ENCODE measurements at places on chromosomes 7 and 10.

GRCh38 chr10:125455855-125456254 lies 227.1 kb downstream of the TEX36 start:
- no peak for DNase-seq

- no peak for DNase-seq
Observed at GRCh38 chr10:74794531-74794930, 31.9 kb upstream of the KAT6B start.

DNA sequence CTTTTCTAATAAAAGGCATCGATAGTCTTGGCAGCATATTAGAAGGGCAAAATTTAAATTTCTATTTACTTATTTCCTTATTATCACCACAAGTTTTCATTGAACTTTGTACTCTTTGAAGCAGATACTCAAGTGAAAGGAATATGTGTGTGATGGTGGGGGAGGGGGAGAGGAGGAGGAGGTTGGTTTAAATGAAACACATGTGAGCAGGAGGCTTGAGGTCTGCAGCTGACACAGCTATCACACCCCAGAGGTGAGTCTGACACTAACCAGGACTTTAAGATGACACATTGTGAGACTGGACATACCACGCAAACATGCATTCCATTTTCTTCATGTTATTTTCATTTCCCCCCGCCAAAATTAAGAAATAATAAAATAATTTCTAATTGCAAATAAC lies 63.3 kb downstream of the CTTNBP2 start:
- DNase-seq, result no peak

GRCh38 chr7:128954830-128955802 lies 17.4 kb downstream of the IRF5 start:
- DNase-seq, result peak; percentile 8

- DNase-seq, result no peak
Observed at GRCh38 chr10:128062881-128063563, 63.2 kb downstream of the MKI67 start.

- DNase-seq, result peak; percentile 21
Observed at GRCh38 chr7:142412551-142413193, 154.8 kb upstream of the PRSS58 start.

DNA sequence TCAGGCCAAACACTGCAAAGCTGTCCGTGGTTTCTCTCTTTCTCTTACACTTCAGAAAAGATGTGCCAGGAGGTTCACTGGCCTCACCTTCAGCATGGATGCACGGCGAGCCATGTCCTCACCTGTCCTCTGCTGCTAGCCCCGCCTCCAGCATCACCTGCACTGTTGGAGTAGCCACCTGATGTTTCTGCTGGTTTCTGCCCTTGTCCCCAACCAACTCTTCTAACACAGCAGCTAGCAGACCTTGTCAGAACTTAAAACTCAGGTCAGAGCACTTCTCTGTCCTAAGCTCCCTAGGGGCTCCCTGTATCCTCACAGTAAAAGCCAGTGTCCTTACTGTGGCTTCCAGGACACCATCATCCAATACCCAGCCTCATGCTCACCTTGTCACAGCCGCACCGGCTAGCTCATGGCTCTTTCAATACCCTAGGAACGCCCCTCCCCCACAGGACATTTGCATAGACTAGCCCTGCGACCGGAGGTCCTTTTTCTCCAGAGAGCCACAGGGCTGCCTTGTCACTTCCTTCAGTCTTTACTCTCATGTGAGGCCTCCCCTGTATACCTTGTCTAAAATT lies 15.2 kb downstream of the PALD1 start:
- no peak for DNase-seq

DNA sequence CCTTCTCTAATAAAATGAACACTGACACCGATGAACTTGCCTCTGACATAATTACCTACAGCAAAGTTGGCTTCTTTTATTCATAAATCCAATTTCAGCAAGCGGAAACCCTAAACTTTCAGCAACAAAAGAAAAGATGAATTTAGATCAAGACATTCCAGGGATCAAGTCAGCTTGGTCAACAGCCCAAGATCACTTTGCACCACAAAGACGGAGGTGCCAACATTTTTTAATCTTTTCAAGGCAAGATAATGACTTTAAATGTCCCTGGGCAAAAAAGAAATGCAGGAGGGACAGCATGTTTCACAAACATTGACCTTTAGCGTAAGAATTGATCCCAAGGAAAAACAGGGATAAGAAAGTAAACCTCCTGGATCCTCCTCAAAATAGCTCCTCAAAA lies 636.9 kb downstream of the PARD3 start:
- no peak for DNase-seq

DNA sequence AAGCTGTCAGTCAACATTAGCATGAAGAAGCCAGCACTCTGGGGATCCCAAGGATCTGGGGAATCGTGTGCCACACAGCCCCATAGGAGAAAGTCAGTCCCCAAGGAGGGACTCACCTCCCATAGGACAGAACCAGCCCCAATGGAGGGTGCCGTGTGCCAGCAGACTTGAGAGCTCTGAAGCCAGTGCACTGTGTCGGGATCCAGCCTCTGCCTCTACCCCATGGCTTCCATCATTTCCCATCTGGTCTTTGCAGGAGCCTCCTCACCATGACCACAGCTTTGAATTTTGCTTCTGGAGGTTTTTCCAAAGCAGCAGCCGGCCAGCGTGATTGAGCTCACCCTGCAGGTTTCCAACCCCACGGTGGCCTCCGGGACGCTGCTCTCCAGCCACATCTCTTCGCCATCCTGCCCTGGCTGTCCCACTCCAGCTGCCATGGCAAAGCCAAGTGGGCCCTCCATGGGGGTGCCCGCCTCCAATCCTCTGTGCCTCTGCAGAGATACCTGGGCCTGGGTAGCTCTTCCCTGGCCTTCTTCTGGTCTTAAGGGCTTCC lies 171.8 kb upstream of the SHH start:
- no peak for DNase-seq

DNA sequence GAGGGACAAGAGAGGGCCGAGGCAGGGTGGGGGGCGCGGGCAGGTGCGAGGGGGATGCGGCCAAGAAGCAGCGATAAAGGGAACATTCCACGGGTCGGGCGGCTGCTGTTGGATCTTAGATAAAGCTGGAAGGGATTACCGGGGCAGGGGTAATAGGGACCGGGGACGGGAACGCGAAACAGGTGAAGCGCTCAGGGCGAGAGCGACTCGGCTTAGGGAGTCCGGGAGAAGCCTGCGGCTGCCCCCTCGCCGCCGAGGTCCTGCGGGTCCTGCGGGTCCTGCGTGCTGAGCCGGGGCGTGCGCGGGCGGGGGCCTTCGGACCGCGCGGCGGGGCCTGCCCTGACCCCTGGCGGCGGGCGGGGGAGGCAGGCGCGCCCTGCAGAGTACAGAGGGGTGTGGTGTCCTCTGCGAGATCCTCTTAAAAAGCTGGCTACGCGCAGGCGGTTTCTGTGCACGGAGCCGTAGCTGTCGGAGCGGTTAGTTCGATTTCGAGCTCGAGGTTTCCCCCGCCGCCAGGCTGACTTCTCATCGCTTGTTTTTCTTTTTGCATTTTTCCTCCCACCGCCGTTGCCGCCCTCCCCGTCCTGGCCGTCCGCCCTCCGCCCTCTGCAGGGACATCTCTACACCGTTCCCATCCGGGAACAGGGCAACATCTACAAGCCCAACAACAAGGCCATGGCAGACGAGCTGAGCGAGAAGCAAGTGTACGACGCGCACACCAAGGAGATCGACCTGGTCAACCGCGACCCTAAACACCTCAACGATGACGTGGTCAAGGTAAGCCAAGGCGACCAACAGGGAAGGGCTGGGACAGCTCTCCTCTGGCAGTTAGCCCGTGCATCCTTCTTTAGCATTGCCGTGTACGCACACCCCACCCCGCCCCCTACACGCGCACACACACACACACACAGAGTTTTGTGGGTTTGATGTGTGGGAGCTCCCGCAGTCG lies 1.4 kb downstream of the CAV1 start:
- DNase-seq, result peak; percentile 76

GRCh38 chr10:8316284-8316683 lies 261.8 kb downstream of the GATA3 start:
- no peak for DNase-seq

GRCh38 chr7:23972057-23972456 lies 262.0 kb downstream of the STK31 start:
- DNase-seq, result no peak

DNA sequence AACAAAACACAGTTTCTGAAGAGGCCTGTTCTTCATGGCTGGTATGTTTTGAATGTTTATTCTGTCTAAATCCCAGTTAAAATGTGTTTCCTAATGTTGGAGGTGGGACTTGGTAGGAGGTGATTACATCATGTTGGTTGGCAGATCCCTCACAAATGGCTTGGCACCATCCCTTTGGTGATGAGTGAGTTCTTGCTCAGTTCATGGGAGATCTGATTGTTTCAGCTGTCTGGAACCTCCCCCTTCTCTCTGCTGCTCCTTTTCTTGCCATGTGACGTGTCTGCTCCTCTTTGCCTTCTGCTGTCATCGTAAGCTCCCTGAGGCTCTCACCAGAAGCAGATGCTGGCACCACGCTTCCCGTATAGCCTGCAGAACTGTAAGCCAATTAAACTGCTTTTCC lies 383.6 kb upstream of the TPK1 start:
- no peak for DNase-seq

DNA sequence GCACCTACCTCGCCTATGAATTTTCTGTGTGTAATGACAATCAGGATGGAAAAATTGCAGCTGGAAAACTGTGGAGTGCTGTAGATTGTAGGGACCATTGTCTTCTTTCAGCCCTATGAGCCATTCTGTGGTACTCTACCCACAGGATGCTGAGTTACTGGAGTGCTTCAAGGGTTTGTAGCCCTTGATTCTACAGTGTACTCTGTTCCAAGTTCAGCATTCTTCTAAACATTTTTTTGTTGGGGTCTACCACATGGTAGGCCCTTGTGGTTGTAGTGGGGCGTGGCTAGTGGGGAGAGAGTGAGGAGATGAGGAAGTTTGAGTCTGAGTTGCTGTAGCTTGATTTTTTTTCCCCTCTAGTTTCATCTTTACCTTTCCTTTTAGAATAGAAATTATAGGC lies 33.5 kb downstream of the REEP3 start:
- DNase-seq, result no peak

GRCh38 chr7:33421429-33421828 lies 292.1 kb downstream of the BBS9 start:
- no peak for DNase-seq

DNA sequence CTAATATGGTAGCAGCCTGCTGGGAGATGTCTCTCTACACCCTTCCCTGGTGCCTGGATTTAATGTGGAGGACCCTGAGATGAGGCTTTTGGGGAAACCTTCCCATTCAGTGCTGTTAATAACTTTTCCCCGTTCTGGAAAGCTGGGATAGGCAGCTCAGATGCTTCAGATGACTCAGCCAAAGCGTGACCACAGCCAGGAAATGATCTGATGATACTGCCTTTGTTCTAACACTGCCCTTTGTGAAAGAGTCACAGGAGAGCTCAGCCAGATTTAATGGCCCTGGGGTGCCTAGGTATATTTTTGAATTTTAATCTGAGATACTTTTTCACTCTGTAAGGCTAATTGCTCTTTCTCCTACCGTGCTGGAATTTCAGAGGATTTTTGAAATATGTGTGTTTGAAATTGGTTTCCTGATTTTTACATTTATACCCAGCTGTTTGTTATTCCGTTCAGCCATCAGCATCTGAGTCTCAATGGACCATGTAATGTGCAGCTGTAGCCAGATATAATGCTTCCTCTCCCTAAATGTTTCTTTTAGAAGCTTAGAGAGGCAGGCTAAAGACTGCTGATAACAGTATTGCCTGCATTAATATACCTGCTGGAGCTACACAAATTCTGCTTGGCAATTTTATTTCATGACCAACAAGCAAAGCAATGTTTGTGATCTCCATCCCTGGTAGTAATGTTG lies 17.8 kb downstream of the CELF2 start:
- DNase-seq, result no peak

- no peak for DNase-seq
Observed at GRCh38 chr10:34184939-34185386, 630.1 kb downstream of the PARD3 start.

GRCh38 chr7:140069298-140069949 lies 6.7 kb upstream of the PARP12 start:
- DNase-seq, result no peak

- DNase-seq, result no peak
Observed at GRCh38 chr10:75033399-75034130, 77.9 kb upstream of the SAMD8 start.

DNA sequence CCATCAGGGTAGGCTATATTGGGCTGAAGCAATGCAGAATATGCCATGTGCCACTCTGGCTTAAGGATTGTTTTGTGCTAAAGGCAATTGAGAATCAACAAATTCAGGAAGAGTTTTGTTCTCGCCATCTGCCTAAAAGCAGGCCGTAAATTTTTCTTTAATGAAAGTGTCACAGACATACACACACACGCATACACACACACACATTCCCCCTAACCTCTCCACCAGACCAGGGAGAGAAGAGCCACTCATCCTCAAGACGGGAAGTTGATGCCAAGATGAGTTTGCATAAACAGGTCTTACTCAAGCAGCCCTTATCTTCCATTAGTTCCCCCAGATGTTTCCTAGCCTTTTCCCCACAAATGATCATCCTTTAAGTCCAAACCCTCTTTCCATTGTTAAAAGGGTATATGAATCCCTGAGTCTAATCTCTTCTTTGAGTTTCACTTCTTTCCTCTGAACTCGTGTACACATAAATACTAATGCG lies 59.6 kb upstream of the TRIM24 start:
- no peak for DNase-seq

- DNase-seq, result no peak
Observed at GRCh38 chr10:61323726-61324125, 129.5 kb downstream of the TMEM26 start.

DNA sequence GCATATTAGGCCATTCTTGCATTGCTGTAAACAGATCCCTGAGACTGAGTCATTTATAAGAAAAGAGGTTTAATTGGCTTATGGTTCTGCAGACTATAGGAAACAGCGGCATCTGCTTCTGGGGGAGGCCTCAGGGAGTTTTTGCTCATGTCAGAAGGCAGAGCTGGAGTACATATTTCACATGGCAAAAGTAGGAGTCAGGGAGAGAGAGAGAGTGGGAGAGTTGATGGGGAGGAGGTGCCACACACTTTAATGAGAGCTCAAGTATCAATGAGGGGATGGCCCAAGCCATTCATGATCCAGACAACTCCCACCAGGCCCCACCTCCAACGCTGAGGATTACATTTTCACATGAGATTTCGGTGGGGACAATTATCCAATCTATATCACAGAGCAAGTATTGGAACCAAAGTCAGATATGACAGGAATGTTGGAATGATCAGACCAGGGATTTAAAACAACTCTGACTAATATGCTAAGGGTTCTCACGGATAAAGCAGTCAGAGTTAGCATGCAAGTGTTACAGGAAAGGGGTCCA lies 795.3 kb upstream of the CELF2 start:
- no peak for DNase-seq

DNA sequence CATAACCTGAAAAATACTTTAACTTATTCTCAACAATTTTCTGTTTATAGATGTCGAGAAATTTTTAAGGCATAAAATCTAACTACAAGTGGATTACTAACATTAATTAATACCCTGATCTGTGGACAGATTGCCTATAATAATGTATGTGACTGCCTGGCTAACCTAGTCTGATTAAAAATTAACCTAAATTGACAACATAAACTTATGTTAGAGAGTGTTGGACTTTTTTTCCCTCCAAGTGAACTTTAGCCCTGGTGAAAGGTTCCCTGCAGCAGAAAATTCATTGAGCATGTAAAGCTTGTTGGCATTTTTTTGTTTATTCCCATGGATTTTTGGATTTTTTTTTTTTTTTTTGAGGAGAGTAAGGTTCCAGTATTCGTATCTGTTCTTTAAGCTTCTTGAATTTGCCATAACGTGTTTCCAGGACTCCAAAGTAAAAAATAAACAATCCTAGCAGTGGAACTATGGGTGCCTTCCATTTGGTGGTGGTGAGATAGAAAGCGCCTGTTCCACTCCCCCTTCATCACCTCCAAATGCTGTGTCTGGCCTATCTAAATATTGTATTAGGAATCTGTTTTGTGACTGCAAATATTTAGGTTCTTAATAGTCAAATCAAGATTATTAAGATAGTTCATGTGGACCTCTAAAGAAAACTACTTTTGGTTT lies 36.1 kb downstream of the NET1 start:
- DNase-seq, result no peak
